ENCODE measurements at places on chromosomes 7 and 10.

- no peak for DNase-seq
Measured at GRCh38 chr10:59190332-59190731, 13.9 kb downstream of the PHYHIPL start.

GRCh38 chr7:133186060-133186459, 66.8 kb upstream of the EXOC4 start:
- DNase-seq = no peak

DNA sequence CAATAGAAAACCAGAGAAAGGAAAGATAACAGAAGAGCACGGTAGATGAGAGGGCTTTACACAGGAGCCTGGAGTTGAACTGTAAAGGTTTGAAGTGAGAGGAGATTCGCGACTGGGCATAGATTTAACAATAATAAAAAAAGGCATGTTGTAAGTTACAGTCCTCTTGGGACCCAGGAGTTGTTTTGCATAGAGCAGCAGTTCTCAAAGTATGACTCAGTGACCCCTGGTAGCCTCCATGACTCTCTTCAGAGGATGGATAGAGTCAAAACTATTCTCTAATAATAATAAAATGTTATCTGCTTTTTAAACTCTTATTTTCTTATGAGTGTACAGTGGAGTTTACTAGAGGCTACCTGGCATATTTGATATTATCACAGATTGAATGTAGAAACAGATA, 262.3 kb downstream of the SORCS3 start:
- no peak for DNase-seq

DNA sequence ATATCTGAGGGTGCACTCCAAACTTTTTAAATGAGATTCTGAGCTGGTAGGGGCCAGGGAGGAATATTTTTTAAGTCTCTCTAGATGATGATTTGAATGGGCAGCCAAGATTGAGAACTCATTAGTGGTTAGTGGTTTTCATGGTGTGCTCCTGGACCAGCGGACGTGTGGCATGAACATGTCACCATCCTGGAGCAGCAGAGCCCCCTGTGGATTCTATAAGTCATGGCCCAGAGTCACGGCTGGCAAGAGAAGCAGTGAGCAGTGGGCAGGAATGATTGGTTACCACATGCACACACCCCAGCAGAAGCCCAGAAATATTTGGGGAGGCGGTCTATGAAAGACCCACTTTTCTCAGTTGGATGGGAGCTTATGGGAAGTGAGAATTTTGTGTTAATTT, 21.2 kb upstream of the UCN3 start:
- no peak for DNase-seq

DNA sequence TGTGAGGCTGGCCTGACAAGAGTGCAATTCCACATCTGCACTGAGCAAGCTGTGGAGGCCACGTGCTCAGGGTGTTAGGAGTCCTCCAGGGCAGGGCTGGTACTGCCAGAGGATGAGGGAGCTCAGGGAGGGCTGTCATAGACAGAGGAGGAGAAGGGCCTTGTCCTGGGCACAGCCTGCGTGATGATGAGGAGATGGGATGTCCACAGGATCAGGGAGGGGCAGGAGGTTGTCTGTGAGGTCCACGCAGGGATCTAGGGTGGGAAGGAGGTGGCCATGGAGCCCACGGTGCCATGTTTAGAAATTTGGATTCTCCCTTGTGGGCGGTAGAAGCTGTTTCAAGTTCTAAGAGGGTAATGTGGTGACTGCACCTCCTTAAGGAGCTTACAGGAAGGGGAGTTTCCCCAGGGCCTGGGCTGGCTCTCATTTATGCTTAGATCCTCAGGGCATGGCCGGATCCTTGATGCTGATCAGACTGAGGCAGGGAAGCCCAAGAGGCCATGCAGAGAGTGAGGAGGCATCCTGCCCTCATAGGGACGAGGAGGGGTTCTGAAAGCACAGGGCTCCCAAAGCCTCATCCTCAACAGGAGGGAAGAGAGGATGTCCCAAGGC, 30.3 kb downstream of the CHAT start:
- no peak for DNase-seq

All from keratinocyte (primary cell).